ENCODE measurements at places on chromosomes 4 and X. TPM values are rescaled to one million over a fixed set of nuclear protein-coding genes. Genes with fewer than 3 reads are reported as not detected.

- no peaks in the 10 kb centered on the region for H3K27me3 ChIP-seq
- H3K4me3 ChIP-seq, result no peak overlapping the region
- no peak for DNase-seq
- no peaks in the 10 kb centered on the region for H3K4me1 ChIP-seq
Measured at GRCh38 chr4:61375301-61375700, 175.2 kb downstream of the ADGRL3 start.

DNA sequence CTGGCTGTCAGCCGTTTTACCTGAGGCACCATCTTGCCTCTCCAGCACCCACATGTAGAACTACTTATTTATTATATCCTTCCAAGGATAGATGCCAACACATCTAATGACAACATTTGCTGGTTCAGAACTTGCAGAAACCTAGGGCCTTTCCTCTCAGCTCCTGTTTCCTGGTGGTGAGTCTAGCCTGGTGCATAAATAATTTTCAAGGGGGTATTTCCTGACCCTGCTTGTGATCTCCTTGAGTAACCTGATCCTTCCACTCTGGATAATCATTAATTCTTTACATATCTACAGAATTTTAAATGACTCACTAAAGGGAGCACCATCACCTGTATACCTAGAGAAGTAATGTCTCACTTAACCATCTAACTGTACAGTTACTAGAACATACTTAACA, 153.4 kb downstream of the PPARGC1A start:
- no peaks in the 10 kb centered on the region for H3K4me1 ChIP-seq
- H3K27me3 ChIP-seq, result no peaks in the 10 kb centered on the region
- H3K4me3 ChIP-seq, result no peak overlapping the region
- no peak for DNase-seq
- H3K27ac ChIP-seq, result no peak overlapping the region

GRCh38 chrX:23901060-23901459, 6.7 kb downstream of the APOO start:
- no peaks in the 10 kb centered on the region for H3K27me3 ChIP-seq
- peak overlapping the region; percentile 27 for H3K27ac ChIP-seq
- H3K36me3 ChIP-seq, result no peaks in the 10 kb centered on the region

DNA sequence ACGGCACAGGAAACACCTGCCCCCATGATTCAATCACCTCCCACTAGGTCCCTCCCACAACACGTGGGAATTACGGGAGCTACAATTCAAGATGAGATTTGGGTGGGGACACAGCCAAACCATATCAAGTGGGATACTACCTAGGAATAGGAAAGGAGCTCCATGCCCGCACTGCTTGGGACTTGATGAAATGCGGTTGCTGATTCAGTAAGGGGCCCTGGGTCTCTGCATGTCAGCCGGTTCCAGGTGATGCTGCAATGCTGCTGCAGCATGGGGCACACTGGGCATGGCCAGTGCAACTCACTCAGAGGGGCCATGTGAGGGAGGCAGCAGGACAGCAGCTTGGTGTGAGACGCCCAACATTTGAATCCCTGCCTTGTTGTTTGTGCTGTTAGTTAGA, 34.0 kb upstream of the MSX1 start:
- H3K27me3 ChIP-seq, result no peaks in the 10 kb centered on the region
- H3K36me3 ChIP-seq, result no peaks in the 10 kb centered on the region
- H3K27ac ChIP-seq, result no peak overlapping the region
- no peak overlapping the region for H3K4me3 ChIP-seq

MAOB gene
- total RNA-seq, result 8.8 TPM

HTN3 gene
- total RNA-seq, result not detected

GRCh38 chrX:29911673-29912072, 303.7 kb upstream of the MAGEB2 start:
- H3K27me3 ChIP-seq, result no peaks in the 10 kb centered on the region
- H3K36me3 ChIP-seq, result no peaks in the 10 kb centered on the region
- H3K4me1 ChIP-seq, result no peaks in the 10 kb centered on the region
- no peak for DNase-seq
- no peak overlapping the region for H3K27ac ChIP-seq

TLR3 gene
- total RNA-seq, result 7.1 TPM

All from tibial nerve (tissue), 4 donors.